A549 treated with GW870086 at 1 μM for 4 hours (cell line): ENCODE measurements at places on chromosomes 2 and 18. TPM values are rescaled to one million over a fixed set of nuclear protein-coding genes. Genes with fewer than 3 reads are reported as not detected.

The OR6B2 gene
- not detected in 5 replicates for total RNA-seq

The TTR gene
- 0.32 to 0.58 TPM (median 0.38 TPM) in 3 of 5 replicates, not detected in the others for total RNA-seq

The SLC23A3 gene
- total RNA-seq, result 0.39 to 1.6 TPM (median 0.51 TPM) in 5 replicates

The GULP1 gene
- total RNA-seq, result 27.3 to 36.7 TPM (median 29.4 TPM) in 5 replicates

The ERICH2 gene
- total RNA-seq, result not detected in 5 replicates

The IL18R1 gene
- 0.69 to 1.3 TPM (median 0.79 TPM) in 5 replicates for total RNA-seq

The C2orf80 gene
- total RNA-seq, result not detected in 5 replicates
